ENCODE measurements at places on chromosomes 5 and 9. TPM values are rescaled to one million over a fixed set of nuclear protein-coding genes. Genes with fewer than 3 reads are reported as not detected.
A peak's percentile ranks its signal among the peaks of the same experiment; 100 is the strongest.

The F2R gene
- polyA plus RNA-seq, result 19.3 TPM

The SLC22A4 gene
- 0.30 TPM for polyA plus RNA-seq

GRCh38 chr5:177036443-177036842 lies 13.9 kb downstream of the ZNF346 start:
- peaks cover 21% of the 10 kb centered on the region for H3K36me3 ChIP-seq
- H3K27ac ChIP-seq, result no peak overlapping the region
- H3K27me3 ChIP-seq, result no peaks in the 10 kb centered on the region

GRCh38 chr5:127936439-127936972 lies 147.1 kb upstream of the SLC12A2 start:
- no peaks in the 10 kb centered on the region for H3K36me3 ChIP-seq
- no peak for DNase-seq
- no peak overlapping the region for H3K4me3 ChIP-seq
- no peak overlapping the region for H3K27ac ChIP-seq

GRCh38 chr9:79962836-79963235 lies 391.1 kb downstream of the TLE4 start:
- no peak for DNase-seq
- no peaks in the 10 kb centered on the region for H3K4me1 ChIP-seq
- H3K27ac ChIP-seq, result no peak overlapping the region

The CPLANE1 gene
- 2.6 TPM for polyA plus RNA-seq

The HDHD3 gene
- 49.0 TPM for polyA plus RNA-seq

GRCh38 chr5:73451224-73452130 lies 2.9 kb upstream of the FOXD1 start:
- H3K36me3 ChIP-seq, result no peaks in the 10 kb centered on the region
- H3K4me1 ChIP-seq, result peaks cover 25% of the 10 kb centered on the region
- peak; percentile 60 for DNase-seq
- H3K27ac ChIP-seq, result no peak overlapping the region

- H3K36me3 ChIP-seq, result no peaks in the 10 kb centered on the region
- no peak overlapping the region for H3K4me3 ChIP-seq
- no peak for DNase-seq
- H3K27ac ChIP-seq, result no peak overlapping the region
Observed at GRCh38 chr5:53327811-53328334, 152.6 kb upstream of the FST start.

DNA sequence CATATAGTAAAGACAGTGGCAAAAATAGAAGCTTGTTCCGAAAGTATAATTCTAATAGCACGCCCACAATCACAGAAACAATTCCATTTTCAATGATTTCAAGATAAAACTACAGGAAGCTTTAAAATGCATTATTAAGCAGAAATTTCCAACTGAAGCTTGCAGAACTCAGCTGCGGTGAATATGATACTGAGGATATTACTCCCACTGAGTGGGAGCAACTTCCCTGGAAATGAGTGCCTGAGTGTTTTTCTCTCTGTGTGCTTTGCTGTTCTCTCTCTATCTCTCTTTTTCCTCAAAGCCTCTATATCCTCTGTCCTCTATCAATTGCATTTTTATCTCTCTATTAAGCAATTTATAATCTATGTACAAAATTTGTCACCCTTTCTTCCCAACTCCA lies 187.5 kb upstream of the PRDM9 start:
- H3K4me3 ChIP-seq, result no peak overlapping the region
- H3K27me3 ChIP-seq, result no peaks in the 10 kb centered on the region
- no peaks in the 10 kb centered on the region for H3K36me3 ChIP-seq
- no peak overlapping the region for H3K27ac ChIP-seq
- no peaks in the 10 kb centered on the region for H3K4me1 ChIP-seq

DNA sequence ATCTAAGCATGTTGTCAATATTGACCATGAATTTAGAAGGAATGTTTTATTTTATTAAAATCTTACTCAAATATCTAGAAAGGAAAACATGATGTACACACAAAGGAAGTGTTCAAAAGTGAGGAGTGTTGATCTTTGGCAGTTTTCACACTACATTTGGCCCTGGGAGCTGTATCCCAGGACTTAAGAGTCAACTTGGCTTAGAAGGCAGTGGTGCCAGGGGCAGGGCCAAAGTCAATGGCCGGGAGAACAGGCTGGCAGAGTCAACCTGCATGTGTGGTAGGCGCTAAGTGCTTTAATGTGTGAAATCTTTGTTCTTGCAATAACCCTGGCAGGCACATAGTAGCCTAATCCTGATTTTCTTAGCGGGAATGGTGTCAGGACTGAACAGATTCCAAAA lies 228.4 kb downstream of the TENT4A start:
- no peaks in the 10 kb centered on the region for H3K4me1 ChIP-seq
- H3K27ac ChIP-seq, result no peak overlapping the region
- no peak for DNase-seq
- H3K27me3 ChIP-seq, result no peaks in the 10 kb centered on the region
- no peaks in the 10 kb centered on the region for H3K36me3 ChIP-seq

DNA sequence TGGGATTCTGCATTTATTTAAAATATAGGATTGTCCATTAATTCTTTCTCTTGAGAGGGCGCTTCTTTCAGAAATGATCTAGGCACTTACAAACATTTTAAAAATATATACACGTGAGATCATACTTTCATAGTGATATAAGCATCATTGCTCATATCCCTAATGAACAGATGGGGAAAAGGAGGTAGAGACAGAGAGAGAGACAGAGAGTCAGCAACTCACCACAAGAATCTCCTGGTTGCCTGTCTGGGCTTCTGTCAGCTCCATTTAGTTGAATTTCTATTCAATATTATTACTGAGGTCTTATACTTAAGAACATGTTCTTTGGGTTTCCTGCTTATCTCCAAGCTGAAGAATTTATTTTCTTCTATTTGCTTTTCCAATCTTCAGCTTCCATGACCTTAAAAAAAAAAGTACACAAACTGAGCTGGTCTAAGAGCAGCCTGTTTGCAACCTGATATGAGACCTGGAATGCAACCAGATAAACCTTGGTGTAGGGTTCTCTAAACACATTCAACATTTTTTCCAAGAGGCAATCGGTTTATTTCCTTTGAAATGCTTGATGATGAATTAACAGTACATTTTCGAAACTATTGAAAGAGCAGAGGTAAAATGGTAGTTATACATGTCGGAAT lies 51.6 kb upstream of the LIFR start:
- no peaks in the 10 kb centered on the region for H3K27me3 ChIP-seq
- H3K27ac ChIP-seq, result no peak overlapping the region
- no peaks in the 10 kb centered on the region for H3K4me1 ChIP-seq
- H3K36me3 ChIP-seq, result no peaks in the 10 kb centered on the region
- no peak overlapping the region for H3K4me3 ChIP-seq

The TEK gene
- polyA plus RNA-seq, result 6.4 TPM

The PCAT7 gene
- polyA plus RNA-seq, result not detected

DNA sequence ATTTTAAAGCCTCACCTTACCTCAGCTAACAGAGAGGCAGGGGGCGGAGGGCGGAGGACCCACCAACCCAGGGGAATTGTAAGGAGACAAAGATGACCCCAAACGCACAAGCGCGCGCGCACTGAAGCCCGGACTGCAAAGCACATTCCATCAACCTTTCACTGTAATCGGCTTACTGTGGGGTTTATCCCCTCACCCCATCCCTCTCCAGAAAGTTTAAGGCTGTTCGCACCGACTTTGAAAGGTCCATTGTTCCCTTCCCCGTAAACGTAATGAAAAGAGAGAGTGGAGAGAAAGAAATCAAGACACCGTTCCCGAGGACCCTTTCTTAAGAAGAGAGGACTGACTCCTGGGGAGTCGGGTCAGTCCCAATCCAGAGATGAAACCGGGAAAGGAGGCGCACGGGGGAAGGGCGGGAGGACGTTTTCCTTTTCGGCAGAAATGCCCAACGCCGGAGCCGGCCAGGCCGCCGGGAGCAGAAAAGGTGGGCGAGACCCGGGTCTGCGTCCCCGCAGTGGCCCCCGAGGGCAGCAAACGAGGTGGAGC lies 464 bp downstream of the CEMIP2 start:
- peak; percentile 12 for DNase-seq
- no peaks in the 10 kb centered on the region for H3K27me3 ChIP-seq
- H3K36me3 ChIP-seq, result no peaks in the 10 kb centered on the region
- peak overlapping the region; percentile 94 for H3K27ac ChIP-seq
- peak overlapping the region; percentile 91 for H3K4me3 ChIP-seq

GRCh38 chr5:8247049-8247899 lies 378.3 kb downstream of the MTRR start:
- no peaks in the 10 kb centered on the region for H3K4me1 ChIP-seq
- DNase-seq, result no peak
- H3K27ac ChIP-seq, result no peak overlapping the region
- H3K27me3 ChIP-seq, result no peaks in the 10 kb centered on the region

The FAM221B gene
- polyA plus RNA-seq, result not detected

DNA sequence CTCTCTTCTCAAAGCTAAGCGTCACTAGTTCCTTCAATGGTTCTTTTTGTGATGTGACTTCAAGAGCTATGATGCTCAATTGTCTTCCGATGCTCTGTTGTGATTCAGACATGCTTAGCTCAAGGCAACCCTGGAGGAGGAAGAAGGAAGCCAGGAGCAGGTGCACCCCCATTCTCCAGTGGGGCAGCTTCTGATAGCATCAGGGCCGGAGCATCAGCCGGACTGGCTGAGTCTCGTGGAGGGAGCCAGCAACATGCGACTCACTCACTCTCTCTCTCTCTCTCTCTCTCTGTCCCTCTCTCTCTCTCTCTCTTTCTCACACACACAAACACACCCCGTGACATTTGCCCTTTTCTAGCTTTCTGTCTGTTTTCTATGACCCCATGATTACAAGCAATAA lies 140.2 kb downstream of the HSD17B3 start:
- H3K36me3 ChIP-seq, result no peaks in the 10 kb centered on the region
- DNase-seq, result no peak
- no peak overlapping the region for H3K4me3 ChIP-seq
- peaks cover 4% of the 10 kb centered on the region for H3K27me3 ChIP-seq
- H3K27ac ChIP-seq, result no peak overlapping the region
- no peaks in the 10 kb centered on the region for H3K4me1 ChIP-seq

The GPR21 gene
- polyA plus RNA-seq, result not detected

DNA sequence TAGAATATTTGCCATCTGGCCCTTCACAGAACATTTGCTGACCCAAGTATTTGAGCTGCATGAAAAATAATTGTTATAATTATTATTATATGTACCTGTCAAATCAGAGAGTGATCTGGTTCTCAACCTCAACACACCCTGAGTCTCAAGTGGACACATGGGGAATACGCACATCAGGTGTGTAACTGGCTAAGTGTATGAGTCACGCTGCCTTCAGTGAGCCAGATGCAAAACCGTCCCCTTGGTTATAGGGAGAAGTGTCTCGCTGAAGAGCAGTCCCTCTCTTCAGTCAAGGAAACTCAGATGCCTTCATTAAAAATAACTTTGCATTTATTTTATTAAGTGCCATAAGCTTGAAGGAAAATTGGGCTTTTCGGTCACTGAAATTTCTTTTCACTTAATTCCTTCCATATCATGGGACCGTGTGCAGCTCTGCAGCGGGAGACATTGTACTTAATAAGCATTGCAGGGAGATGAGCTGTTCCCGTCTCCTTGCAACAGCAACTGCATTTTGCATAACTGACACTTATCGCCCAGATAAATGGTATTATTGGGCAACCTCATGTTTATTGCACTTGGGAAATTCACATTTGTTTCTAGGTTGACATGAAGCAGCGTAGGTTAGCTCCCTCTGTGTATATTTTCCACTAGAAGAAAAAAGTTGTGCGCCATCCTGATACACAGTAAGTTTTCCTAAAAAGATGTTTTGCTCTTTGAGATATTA lies 512.3 kb upstream of the DAP start:
- H3K27ac ChIP-seq, result no peak overlapping the region
- H3K36me3 ChIP-seq, result no peaks in the 10 kb centered on the region
- no peak for DNase-seq
- no peaks in the 10 kb centered on the region for H3K4me1 ChIP-seq
- H3K27me3 ChIP-seq, result no peaks in the 10 kb centered on the region

The SLIT3 gene
- 2.5 TPM for polyA plus RNA-seq

DNA sequence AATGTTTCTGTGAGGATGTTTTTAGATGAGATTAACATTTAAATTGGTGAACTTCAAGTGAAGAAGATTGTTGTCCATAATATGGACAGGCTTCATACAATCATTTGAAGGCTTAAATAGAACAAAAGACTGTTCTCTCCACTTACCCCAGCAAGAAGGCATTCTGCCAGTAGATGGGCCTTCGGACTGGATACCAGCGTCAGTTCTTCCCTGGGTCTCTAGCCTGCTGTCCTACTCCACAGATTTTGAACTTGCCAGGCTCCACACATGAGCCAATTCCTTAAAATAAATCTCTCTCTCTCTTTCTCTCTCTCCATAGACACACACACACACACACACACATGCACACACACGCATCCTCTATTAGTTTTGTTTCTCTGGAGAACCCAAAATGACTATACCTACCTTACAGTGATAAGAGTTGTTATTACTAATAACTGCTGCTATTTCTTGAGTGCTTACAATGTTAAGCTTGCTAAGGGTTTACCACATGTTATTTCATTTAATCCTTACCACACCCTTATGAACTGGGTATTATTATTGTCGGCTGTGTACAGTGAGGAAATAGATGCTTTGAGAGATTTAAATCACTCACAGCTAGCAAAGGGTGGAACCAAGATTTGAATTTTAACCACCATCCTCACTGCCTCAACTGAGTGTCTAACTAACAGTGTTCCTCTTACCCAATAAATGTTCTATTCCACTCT lies 19.8 kb upstream of the IQGAP2 start:
- no peaks in the 10 kb centered on the region for H3K27me3 ChIP-seq
- no peaks in the 10 kb centered on the region for H3K4me1 ChIP-seq
- no peak for DNase-seq
- no peaks in the 10 kb centered on the region for H3K36me3 ChIP-seq
- H3K27ac ChIP-seq, result no peak overlapping the region

GRCh38 chr5:10304932-10305331 lies 2.8 kb downstream of the CMBL start:
- DNase-seq, result no peak
- peaks cover 13% of the 10 kb centered on the region for H3K4me1 ChIP-seq
- H3K27me3 ChIP-seq, result no peaks in the 10 kb centered on the region
- H3K36me3 ChIP-seq, result no peaks in the 10 kb centered on the region
- no peak overlapping the region for H3K27ac ChIP-seq
- H3K4me3 ChIP-seq, result no peak overlapping the region

The ZNF366 gene
- polyA plus RNA-seq, result 4.4 TPM

- no peak overlapping the region for H3K27ac ChIP-seq
- no peaks in the 10 kb centered on the region for H3K27me3 ChIP-seq
- no peak overlapping the region for H3K4me3 ChIP-seq
- H3K4me1 ChIP-seq, result no peaks in the 10 kb centered on the region
Observed at GRCh38 chr5:150227606-150228273, 37.9 kb downstream of the SLC6A7 start.

The QRFP gene
- not detected for polyA plus RNA-seq

GRCh38 chr9:118652912-118653311 lies 716.3 kb downstream of the BRINP1 start:
- DNase-seq, result no peak
- H3K36me3 ChIP-seq, result no peaks in the 10 kb centered on the region
- H3K4me3 ChIP-seq, result no peak overlapping the region
- H3K4me1 ChIP-seq, result no peaks in the 10 kb centered on the region
- H3K27me3 ChIP-seq, result no peaks in the 10 kb centered on the region
- no peak overlapping the region for H3K27ac ChIP-seq

GRCh38 chr5:6722015-6722414 lies 8.8 kb downstream of the TENT4A start:
- no peak for DNase-seq
- H3K4me1 ChIP-seq, result peaks cover 92% of the 10 kb centered on the region
- H3K36me3 ChIP-seq, result no peaks in the 10 kb centered on the region
- peak overlapping the region; percentile 45 for H3K27ac ChIP-seq
- peak overlapping the region; percentile 9 for H3K4me3 ChIP-seq

Measured in heart left ventricle (tissue), 16 donors.